ENCODE measurements at places on chromosomes 6 and 20. TPM values are rescaled to one million over a fixed set of nuclear protein-coding genes. Genes with fewer than 3 reads are reported as not detected.

- no peak for DNase-seq
Measured at GRCh38 chr6:158568549-158568948, 8.7 kb downstream of the TMEM181 start.

- DNase-seq: no peak
Measured at GRCh38 chr6:45148711-45149341, 179.3 kb upstream of the RUNX2 start.

GRCh38 chr6:166679566-166679965, 52.5 kb upstream of the RPS6KA2 start:
- DNase-seq: no peak

- no peak for DNase-seq
Measured at GRCh38 chr6:71855406-71855805, 30.9 kb upstream of the RIMS1 start.

GRCh38 chr6:31579546-31580437, 2.4 kb downstream of the LTB start:
- peak; percentile 37 for DNase-seq

- DNase-seq: no peak
Measured at GRCh38 chr20:46350201-46350985, 42.1 kb upstream of the CDH22 start.

GRCh38 chr20:57881466-57882385, 171.9 kb upstream of the PMEPA1 start:
- DNase-seq: no peak

GRCh38 chr20:62118113-62119043, 3.9 kb upstream of the LSM14B start:
- DNase-seq: no peak

DNA sequence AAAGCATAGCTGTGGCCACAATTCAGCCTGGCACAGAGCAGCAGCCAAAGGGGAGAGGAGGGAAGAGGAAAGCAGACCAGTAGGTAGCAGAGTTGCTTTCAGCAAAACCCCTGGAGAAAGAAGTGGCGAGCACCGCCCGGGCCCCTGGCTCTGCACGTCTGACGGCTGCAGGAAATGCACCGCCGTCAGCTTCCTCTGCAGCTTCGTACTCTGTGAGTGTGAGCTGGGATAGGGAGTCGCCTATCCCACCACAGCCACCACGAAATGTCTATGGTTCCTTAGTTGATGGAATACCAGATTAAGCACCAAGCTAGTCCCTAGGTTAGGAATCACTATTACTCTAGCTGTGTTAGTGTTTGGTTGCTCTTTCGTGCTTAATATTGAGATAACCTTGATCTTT, 79.9 kb upstream of the NAA20 start:
- no peak for DNase-seq

DNA sequence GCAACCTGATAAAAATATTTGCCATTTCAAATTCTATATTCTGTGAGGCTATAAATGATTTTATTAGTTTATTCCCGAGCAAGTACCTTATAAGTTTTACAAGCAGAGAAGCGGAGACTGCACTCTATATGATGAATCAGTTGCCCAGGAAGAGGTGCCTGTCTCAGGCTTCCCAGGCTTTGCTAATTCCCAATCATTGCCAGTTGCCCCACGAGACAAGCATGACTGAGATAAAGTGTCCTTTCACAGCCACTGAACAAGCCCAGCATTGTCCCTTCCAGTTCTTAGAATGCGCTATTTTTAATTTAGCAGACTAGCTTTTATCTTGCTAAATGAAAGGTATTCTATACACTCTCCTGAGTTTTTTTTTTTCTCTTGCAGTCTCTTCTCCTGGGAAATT, 260.7 kb downstream of the ALDH8A1 start:
- DNase-seq: no peak

GRCh38 chr6:34514112-34514511, 42.0 kb downstream of the SPDEF start:
- no peak for DNase-seq

DNA sequence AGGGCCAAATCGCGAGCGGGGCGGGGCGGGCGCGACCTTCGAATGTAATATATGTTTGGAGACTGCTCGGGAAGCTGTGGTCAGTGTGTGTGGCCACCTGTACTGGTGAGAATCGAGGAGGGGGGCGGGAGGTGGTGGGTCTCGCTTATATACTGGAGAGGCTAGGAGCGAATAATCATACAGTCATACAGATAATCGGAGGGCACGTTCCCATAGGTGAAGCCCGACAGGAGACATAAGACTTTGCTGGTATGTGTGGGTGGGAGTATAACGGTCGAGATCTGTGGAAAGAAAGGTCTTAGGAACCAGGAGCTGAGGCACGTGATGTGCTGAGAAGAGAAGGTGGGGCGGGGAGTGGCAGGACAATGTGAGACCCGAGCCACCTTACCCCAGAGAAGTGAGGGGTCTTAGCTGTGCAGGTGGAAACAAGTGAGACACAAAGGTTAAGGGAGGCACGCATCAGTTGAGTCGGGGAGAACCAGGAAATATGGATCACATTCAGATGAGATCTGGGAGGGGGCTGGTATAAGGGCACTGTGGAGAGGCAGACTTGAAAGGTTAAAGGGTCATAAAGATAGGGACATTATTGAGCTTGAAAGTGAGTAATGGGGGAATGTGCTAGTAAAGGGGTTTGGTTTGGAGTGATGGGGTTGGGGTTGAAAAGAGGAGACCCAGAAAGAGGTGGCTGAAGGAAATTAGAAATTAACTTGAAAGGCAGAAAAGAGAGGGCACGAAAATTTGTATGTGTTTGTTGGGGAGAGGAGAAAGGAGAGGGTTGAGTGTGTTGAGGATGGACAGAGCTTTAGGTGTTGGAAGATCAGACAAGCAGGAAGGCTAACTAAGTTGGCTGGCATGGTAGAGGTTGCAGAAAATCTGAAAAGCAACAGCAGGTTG, 589 bp downstream of the RNF5 start:
- DNase-seq: no peak

- no peak for DNase-seq
Measured at GRCh38 chr20:16942756-16943155, 194.6 kb downstream of the OTOR start.

- no peak for DNase-seq
Measured at GRCh38 chr6:80319196-80319595, 212.7 kb downstream of the BCKDHB start.

- no peak for DNase-seq
Measured at GRCh38 chr6:76862936-76863335, 600.4 kb downstream of the HTR1B start.

Gene IRAK1BP1
- 1.5 TPM for total RNA-seq

Gene SLC13A3
- total RNA-seq: not detected

Gene ZNF318
- 45.9 TPM for total RNA-seq

Gene RFX6
- total RNA-seq: not detected

Gene STK38
- 105 TPM for total RNA-seq

Gene C20orf202
- total RNA-seq: 0.75 TPM

All from natural killer cell (primary cell).